ENCODE measurements at places on chromosomes 7 and 10.

- DNase-seq, result peak; percentile 28
These were observed 186.8 kb downstream of the COBL start for GRCh38 chr7:51129527-51130472.

- DNase-seq, result no peak
These were observed 62.8 kb upstream of the PITRM1 start for GRCh38 chr10:3235395-3235794.

- peak; percentile 47 for DNase-seq
These were observed 175.8 kb upstream of the PPP2R2D start for GRCh38 chr10:131724891-131725580.

GRCh38 chr10:84540617-84541288 lies 212.4 kb downstream of the CCSER2 start:
- peak; percentile 89 for DNase-seq

- no peak for DNase-seq
These were observed 1.1 kb upstream of the HSPA12A start for GRCh38 chr10:116743266-116744064.

Data from activated CD8-positive, alpha-beta memory T cell treated with anti-CD3 and anti-CD28 coated beads for 24 hours (primary cell).